ENCODE measurements at places on chromosomes 1 and 21.

DNA sequence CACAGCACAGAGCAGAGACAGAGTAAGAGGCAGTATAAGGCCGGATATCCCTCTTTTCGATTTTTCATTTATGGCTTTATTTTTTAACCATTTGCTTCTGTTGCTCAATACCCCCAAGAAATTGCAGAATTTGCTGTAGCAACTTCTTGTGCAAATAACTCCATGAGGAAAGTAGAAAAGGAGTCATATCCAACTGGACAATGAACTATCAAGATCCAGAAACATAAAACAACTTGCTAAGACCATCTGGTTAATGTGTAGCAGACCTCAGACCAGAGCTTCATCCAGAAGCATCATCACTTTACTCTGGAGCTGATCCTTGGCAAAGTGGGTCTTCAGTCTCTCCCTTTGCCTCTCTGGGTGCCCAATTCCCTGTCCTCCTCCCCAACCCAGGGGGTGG is 45.9 kb downstream of the ZNF697 start:
- DNase-seq = no peak

DNA sequence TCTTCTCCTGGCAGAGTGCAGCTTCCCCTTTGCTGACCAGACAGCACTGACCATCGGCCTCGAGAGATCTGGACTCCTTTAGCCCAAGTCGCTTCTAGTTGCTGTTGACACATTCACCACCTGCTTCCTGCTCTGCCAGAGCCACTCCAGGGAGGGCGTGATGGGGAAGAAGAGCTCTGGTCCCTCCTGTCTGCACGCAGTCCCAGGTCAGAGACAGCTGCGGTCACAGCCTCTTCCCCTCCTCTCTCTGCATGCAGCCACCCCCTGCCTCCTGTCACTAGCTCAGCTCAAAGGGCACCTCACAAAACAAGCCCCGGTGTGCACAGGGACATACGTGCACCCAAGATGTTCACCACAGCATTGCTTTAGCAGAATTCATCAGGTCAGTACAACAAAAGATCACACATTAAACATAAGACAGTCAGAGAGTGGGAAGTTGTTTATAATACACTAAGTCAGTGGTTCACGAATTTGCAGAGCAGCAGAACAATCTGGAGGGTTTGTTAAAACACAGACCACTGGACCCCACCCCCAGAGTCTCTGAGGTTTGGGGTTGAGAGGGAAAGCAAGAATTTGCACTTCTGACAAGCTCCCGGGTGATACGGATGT is 132.9 kb downstream of the SYF2 start:
- peak; percentile 24 for DNase-seq

DNA sequence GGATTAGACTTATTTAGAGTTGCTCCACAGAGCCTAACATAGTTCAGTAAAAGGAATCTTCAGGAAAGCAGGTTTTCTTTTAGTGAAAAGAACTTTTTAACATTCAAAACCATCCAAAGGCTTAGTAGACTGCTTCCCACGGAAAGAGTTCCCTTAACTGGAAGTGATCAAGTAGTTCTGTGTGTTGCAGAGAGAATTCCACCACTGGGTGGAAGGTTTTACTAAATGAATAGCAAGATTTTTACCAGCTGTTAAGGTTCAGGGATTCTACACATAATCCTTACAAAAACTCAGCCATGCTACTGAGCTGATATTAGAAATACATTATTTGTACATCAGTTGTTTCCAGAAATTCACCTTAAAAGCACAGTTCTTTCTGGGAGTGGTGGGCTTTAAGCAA is 119.7 kb downstream of the GDAP2 start:
- DNase-seq = no peak

- DNase-seq = no peak
Observed at GRCh38 chr1:15997076-15997585, 6.9 kb upstream of the SRARP start.

DNA sequence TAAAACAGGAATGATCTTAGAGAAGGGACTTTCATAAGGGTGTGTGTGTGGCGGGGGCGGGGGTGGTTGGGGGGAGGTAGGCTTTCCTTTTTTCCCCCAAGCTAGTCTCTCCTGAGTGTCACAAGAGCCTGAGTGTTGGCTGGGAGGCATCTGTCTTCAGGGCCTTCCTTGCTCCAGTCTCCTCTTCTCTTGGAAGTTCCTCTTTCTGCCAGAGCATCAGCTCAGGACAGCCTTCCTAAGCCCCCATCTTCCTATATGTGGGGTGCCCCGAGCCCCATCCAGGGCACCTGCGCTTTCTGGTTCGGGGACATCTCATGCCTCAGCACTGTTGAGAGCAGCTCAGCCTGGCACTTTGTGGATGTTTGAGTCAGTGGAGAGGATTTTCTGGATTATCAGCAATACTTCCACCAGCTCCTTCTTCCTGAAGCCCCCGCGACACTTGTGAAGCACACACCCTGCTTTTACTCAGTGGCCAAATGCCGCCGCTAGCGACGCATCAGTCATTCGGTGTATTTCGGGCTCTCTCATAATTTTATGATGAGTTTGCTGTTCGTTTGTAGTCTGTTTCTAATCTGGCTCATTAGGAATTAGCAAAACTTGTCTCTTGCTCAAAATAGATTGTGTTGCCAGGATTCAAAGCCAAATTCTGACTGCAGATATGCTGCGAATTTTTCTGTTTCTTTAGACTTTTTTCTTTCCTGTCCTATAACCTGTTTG is 61.7 kb downstream of the GALNT2 start:
- DNase-seq = no peak

DNA sequence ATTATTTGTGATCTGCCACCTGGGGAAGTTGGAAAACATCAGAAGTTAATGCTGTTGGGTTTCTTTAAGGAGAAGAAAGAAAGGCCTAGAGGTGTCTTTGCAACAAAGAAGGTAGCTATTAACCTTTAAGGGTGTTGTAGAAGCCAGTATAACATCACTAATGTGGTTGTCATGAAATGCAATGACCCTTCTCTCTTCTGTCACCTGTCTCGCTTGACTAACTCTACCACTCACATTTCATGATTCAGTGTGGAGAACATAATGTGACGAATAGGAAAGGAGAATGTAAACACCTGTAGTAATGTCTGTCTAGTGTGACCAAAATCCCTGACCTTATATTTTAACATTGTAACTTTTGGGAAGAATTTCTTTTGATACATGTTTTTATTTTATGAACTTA is 211.7 kb upstream of the UBE2U start:
- no peak for DNase-seq

DNA sequence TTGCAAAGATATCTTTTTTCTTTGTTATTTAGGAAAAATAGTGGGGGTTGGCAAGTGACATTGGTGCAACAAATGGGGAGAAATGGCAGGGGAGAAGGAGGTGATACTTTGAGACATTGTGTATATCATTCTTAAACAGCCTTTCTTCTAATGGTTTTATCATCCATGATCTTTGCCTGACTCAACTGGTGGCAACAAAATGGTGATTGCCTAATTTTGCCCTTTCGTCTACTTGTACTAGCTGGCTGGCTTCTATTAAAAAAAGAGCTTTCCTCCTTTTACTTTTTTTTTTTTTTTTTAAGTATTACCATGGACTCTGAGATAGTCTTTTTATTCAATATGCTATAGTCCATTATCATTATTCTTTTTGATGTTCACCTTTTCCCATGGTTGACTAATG is 27.7 kb downstream of the DESI2 start:
- no peak for DNase-seq

GRCh38 chr1:220872296-220872695 is 6.9 kb upstream of the HLX start:
- no peak for DNase-seq

DNA sequence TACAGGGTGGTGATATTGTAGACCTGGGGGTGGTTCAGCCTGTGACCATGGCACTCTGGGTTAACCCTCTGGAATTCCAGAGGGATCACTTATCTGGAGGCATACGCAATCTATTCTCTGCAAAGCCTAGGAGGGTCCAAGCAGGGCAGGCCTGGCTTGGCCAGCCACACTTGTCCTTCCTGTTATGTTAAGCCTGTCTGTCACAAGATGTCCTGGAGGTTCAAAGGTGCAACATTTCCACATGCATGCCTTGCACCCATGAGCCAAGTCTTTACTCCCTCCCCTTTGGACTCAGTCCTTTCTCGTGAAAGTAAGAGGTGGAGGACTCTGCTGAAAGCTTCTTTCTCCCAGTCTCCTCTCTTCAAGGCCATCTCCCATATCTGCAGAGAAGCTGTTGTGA is 345.1 kb downstream of the HHIPL2 start:
- DNase-seq = no peak

DNA sequence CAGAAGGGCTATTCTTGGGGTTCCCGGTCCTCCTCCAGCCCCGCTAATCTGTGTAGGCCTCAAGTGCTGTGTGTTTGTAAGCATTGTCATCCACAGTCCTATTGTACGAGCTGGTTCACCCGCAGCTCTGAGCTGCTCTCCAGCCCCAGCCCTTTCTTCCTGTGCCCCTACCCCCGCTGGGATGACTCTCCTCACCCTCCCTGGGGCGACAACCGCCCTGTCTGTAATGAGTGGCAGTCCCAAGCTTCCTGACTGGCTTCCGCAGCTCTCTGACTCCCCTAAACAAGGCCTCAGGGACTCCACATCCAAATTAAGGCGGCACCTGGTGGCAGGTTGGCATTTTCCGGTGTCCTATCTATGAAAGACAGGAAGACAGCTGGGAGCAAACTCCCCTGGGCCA is 45.8 kb downstream of the TFF3 start:
- DNase-seq = no peak

GRCh38 chr21:28687586-28687985 is 305.1 kb downstream of the LTN1 start:
- DNase-seq = no peak

Measured in activated CD4-positive, alpha-beta T cell treated with anti-CD3 and anti-CD28 coated beads, Interleukin-2, amount 50 U/mL, for 48 hours (primary cell).